D341Med (cell line): ENCODE measurements at places on chromosomes 2 and 18.
A peak's percentile ranks its signal among the peaks of the same experiment; 100 is the strongest.

- no peak for DNase-seq
Measured at GRCh38 chr2:239512054-239512453, 111.2 kb upstream of the HDAC4 start.

DNA sequence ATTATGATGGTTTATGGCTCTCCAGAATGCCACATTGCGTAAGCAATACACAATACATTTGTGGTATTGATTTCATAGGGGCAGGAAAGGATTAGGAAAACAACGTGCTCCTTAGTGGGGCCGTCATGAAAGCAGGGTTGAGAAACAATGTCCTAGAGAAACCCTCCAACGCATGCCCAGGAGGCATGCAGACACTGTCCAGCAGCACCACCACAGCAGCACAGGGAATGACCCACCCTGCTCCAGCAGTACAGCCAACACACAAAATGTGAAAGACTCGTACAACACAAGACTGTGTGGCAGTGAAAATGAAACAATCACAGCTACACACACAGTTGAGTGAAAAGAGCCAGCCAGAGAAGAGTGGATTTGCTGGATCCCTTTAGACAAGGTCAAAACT is 66.3 kb downstream of the FAM168B start:
- no peak for DNase-seq

DNA sequence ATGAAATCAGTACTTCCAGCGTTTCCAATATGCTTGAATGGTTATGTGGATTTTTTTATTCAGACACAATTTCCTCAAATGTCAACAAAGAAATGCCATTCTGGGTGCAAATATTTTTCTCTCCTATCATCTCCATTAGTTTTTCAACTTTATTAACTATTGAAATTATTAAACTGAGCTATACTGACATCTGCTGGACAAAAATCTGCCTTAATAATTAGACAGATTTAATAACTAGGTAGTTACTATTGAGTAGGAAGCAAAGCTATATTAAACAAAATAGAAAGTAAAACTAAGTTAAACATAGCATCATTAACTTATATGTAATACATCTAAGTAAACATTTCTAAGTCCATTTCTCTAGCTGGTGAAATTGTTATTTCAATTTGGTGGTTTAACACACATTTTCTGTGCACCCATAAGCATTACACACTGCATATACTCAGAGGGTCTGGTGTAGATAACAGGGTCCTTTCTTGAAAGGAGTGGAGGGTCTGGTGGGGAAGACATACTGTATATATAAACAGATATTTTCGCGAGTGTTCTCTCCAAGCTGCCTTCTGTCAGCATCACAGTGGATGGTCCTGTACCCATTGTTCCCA is 77.0 kb downstream of the LANCL1 start:
- DNase-seq, result no peak

DNA sequence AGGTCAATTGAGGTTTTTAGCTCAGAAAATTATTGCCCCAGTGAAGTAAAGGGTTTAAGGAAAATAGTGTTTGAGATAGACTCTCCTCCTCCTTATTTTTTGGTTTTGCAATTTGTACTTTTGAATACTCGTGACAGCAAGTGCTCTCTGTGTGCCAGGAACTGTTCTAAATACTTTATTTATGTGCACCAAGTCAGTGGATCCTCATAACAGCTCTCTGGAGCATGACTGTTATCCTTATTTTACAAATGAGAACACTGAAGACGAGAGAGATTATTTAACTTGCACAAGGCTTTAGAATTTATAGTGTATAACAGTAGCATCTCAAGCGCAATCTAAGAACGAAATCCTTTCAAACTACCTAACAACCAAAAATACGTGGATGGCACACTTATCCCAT is 24.7 kb downstream of the BABAM2 start:
- no peak for DNase-seq

- no peak for DNase-seq
Measured at GRCh38 chr2:106664669-106665068, 177.5 kb downstream of the CD8B2 start.

DNA sequence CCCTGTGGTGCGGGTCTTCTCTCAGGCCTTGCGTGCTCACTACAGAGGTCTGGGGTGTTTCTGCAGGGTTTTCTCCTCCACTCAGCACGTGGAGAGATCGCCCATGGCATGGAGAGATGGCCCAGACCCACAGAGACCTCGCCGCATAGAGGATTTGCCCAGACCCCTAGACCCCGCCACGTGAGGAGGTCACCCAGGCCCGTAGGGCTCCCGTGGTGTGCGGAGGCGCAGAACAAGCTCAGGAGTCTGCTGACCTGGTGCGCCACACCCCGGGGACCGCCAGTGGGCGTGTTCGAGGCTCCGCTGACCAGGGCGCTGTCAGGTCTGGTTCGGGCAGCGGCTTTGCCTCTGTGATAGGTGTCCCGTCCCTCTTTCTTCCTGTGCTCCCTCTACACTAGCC is 64.5 kb downstream of the ADI1 start:
- no peak for DNase-seq

- no peak for DNase-seq
Measured at GRCh38 chr2:26674002-26674751, 18.3 kb upstream of the KCNK3 start.

- DNase-seq, result peak; percentile 86
Measured at GRCh38 chr18:13422541-13423147, 204.1 kb downstream of the LDLRAD4 start.

DNA sequence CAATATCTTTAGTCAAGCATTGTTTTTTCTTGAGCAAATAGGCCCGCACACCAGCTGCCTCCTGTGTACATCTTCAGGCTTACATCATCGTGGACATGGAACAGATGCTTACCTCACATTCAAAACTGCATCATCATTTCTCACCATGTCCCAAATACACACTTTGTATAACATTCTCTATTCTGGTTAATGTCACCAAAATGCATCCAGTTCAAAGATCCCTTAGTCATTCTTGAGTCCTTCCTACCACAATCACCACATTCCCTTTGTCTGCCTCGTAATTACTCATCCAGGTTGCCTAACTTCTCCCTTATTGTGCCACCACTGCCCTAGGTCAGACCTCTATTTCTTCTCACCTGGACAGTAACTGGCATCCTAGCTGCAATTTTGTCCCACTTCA is 373.7 kb upstream of the GALNT5 start:
- DNase-seq, result no peak

DNA sequence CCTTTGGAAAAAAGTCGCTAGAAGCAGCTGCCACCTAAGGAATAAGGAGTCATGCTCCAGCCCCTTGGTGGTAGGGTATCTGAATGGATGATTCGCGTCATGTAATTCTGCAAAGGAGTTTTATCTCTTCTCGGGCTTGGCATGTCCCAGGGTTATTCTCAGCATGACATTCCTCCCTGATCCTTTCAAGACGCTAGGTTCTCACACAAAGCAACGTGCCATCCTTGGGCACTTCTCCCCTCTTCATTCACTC is 355.6 kb downstream of the MYCN start:
- no peak for DNase-seq

- no peak for DNase-seq
Measured at GRCh38 chr18:68893354-68893753, 95.5 kb downstream of the CCDC102B start.

- no peak for DNase-seq
Measured at GRCh38 chr2:191686729-191687128, 8.8 kb downstream of the NABP1 start.

DNA sequence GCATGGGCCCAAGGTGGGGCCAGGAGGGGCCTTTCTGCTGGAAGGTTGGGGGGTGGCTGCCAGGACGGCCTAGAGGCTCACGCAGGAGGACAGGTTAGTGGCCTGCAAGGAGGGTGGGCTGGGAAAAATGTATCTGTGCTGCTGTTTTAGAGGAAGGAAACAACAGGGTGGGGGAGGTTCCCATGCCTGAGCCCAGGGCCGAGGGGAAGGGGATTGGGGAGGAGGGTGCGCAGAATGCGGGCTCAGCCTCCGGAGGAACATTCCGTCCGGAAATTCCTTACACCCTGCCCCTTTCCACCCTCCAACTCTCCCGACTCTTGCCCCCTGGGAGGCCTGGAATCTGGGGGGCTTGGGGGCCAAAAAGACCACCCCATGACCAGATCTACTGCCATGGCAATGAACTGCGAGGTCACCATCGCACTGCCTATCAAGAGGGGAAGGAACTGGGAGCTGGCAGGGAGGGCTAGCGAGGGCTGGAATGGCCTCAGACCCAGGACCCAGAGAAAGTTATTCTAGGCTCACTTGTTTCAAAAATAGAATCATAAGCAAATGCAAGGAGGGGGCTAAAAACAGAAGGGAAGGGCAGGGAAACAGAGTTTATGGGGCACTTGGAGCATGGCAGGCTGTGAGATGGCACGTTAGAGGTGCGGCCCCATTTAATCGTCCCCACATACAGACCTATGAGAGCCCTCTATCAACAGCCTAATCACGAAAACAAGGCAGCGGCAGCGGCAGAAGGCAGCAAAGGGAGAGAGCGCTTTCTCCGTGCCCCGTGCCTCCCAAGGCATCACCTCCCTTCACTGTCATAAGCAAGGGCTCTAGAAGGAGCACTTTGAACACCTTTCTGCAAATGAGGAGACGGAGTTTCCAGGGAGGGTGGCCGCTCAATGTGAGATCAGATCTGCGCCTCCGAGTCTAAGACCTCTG is 90.4 kb downstream of the TNS1 start:
- no peak for DNase-seq

DNA sequence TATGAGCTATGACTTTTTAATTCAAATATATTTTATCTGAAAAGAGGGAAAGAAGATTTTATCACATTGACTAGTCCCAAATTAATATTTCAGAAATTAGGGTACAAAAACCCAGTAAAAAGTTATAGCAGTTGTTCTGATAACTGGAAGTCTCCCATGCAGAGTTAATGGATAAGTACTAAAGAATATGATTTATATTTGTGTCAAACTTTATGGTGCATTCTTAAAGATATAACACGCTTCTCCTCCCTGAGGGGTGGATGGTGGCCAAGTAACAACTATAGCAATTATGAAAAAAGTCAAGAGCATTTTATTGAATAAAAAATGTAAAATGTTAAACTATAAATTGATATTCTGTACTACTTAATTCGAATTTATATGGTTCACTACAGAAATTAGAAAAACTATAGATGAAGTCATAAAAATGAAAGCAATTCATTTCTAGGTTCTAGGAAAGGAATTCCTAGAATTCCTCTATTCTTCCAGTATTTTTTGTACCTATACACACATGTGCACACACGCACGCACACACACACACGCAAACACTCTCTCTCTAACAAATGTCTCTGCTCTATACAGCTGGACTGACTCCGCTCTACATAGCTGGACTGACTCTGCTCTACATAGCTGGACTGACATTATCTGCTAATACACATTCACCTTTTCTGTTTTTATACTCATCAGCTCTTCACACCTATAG is 111.3 kb downstream of the PRELID3A start:
- DNase-seq, result no peak

GRCh38 chr2:143706354-143706753 is 577.1 kb downstream of the ARHGAP15 start:
- no peak for DNase-seq

GRCh38 chr2:237059155-237059875 is 26.4 kb upstream of the COPS8 start:
- no peak for DNase-seq

- no peak for DNase-seq
Measured at GRCh38 chr2:70960833-70961647, 17.4 kb upstream of the ANKRD53 start.

GRCh38 chr2:10327896-10328669 is 25.4 kb downstream of the HPCAL1 start:
- no peak for DNase-seq

GRCh38 chr18:5422626-5423025 is 121.2 kb downstream of the EPB41L3 start:
- DNase-seq, result no peak
